ENCODE measurements at places on chromosomes 2 and 18.

DNA sequence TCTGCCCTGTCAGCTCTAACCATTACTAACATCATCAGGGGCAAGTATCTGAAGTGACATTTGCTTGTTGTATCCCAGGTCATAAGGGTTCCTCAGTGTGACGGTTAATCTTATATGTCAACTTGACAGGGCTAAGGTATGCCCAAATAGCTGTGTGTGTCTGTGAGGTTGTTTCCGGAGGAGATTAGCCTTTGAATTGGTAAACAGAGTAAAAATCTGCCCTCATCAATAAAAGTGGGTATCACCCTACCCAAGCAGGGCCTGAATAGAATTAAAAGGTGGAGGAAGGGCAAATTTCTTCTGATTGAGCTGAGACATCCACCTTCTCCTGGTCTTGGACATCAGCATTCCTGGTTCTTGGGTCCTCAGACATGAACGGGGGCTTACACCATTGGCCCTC lies 12.8 kb upstream of the TGFA start:
- no peak for DNase-seq

- no peak for DNase-seq
Measured at GRCh38 chr2:164574931-164575330, 46.4 kb downstream of the GRB14 start.

DNA sequence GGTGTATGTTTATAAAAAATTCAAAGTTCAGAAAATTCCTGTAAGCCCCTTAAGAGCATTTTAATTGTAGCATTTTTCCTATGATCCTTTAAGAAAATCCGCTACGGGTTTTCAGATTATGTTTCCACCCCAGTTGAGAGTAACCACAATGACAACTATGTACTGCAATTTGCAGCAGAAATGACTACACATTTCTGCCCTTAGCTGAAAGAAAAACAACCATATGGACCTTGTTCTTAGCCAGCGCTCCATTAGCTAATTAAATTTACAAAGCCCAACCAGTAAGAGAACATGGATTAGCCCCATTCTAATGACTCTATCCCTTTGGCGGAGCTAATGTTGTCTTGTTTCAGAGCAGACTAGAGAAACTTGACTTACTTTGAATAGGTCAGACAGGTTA lies 247.6 kb downstream of the SLC8A1 start:
- no peak for DNase-seq

GRCh38 chr2:8235419-8235818 lies 446.4 kb upstream of the ID2 start:
- DNase-seq, result no peak

GRCh38 chr2:189379731-189380261 lies 61.5 kb upstream of the WDR75 start:
- DNase-seq, result no peak
